ENCODE measurements at places on chromosomes 6 and 20. TPM values are rescaled to one million over a fixed set of nuclear protein-coding genes. Genes with fewer than 3 reads are reported as not detected.
A peak's percentile ranks its signal among the peaks of the same experiment; 100 is the strongest.

Gene TRIM40
- total RNA-seq: not detected

DNA sequence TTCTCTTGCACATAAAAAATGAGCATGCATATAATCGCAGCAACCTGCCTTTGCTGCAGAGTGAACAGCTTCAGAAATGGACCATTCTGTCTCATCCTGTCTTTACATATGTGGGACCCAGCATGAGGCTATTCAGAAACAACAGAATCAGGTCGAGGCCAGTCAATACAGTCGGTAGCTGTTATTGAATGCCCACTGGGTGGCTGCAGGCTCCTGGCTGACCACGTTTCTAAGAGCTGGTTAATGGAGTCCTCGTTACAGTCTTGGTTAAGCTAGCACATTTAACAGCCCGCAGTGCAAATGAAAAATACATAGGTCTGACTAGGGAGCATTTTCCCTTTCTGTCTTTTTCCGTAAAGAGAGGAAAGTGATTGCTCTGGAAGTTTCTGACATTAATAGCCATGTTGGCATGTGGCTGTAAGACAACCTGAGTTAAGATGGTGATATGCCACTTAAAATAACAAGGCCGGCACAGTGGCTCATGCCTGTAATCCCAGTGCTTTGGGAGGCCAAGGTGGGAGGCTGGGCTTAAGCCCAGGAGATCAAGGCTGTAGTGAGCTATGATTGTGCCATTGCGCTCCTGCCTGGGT, 75.0 kb downstream of the SHLD1 start:
- no peak for DNase-seq

Gene C6orf141
- total RNA-seq: not detected

Gene SLC17A3
- 29.5 TPM for total RNA-seq

GRCh38 chr6:24788031-24788665, 10.6 kb downstream of the ARMH2 start:
- DNase-seq: no peak

DNA sequence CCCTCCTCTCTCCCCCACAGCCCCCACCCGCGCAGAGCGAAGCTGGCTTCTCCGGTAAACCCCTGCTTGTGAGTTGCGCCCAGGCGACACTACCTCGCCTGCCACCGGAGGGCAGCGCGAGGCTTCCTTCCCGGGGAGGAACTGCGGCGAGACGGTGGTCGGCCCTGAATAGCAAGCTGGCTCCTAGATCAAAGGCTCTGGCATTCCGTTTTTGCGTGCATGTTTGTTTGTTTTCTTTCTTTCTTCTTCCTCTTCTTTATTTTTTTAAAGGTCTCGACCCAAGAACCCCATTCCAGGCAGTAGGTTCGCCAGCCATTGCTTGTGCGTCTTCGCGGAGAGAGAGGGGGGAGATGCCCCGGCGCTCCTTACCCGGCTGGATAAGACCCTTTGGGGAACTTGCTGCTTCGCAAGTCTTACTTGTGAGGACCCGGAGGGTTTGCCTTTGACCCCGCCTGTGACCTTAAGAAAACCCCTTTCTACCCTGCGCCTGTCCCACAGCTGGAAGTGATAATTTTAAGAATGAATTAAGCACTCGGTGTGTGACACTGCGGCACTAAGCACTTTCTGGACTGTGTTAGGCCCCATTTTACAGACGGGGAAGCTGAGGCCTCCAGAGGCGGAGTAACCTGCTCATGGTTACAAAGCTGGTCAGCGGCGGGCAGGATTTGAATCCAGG, 92.7 kb upstream of the SIRPA start:
- peak; percentile 42 for DNase-seq

GRCh38 chr20:18613553-18613952, 25.7 kb downstream of the DTD1 start:
- DNase-seq: peak; percentile 52

DNA sequence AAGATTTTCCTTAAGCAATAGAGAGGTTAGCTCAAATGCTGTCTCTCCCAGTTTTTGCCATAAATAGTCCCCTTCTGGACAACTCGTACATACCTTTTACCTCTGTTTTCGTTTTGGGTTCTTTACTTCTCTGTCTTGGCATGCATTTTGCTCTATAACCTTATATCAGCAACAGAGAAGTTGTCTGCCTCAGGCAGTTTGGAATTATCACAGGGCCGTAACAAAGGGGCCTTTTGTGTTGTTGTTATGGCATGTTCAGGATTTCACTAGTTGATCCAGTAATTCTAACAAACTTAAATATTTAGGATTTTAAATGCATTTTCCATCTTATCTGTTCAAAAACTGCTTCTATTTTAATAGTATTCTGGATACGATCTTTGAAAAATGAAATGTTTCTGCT, 259.8 kb downstream of the CD109 start:
- DNase-seq: no peak

DNA sequence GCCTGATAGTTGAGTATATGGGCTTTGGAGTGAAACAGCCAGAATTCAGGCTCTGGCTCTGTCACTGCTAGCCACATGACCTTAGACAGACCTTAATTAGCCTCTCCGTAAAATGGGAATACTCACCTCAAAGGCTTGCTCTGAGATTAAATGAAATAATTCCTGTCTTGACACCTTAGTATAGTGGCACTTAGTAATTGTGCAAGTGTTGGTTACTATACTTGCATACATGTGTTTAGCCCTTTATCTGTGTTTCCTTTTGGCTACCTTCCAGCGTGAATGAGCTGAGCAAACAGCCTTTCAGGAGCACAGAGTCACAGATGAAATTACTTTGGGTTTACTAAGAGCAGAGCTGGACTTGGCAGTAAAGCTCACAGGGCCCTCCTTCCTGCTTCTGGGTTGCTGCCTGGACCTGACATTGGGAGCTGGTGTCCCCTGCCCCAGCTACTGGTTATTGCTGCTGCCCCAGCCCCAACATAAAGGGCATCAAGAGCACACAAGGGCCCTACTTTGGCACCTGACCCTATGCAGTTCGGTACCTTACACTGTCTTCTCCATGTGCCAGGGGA, 32.8 kb downstream of the CD164 start:
- DNase-seq: no peak

Gene MAS1L
- not detected for total RNA-seq

Gene PSORS1C1
- total RNA-seq: 1.8 TPM

DNA sequence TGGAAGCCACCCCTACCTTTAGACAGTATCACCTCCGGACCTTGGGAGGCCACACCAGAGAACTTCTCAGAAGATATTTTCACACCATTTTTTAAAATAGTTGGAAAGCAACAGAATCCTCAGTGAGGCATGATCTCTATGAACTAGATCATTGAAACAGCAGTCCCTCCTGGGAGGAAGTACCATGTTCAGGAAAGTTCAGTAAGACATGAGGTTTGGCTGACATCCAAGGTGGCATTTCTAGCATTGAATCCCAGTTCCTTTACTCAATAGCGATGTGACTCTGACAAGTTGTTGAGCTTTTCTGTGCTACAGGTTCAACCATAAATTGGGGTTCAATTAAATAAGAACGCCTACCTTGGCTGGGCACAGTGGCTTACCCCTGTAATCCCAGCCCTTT, 169.0 kb downstream of the TBC1D7 start:
- DNase-seq: no peak

GRCh38 chr6:135461208-135461607, 36.3 kb downstream of the AHI1 start:
- no peak for DNase-seq

DNA sequence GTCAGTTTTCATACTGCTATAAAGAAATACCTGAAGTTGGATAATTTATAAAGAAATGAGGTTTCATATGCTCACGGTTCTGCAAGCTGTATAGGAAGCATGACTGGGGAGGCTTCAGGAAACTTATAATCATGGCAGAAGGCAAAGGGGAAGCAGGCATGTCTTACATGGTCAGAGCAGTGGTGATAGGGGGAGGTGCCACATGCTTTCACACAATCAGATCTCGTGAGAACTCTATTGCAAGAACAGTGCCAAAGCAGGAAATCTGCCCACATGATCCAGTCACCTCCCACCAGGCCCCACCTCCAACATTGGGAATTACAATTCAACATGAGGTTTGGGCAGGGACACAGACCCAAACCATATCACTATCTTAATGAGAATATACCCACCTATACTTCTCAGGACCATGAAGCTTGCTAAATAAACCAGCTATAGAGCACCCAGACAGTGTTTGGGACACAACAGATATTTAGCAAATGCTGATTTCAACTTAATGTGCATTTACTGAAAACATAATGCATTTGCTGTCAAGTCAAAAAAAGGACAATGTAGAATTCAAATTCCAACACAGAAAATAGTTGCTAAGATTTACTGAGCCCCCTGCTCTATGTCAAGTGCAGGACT, 63.8 kb downstream of the TNFRSF21 start:
- no peak for DNase-seq

Gene RBBP9
- total RNA-seq: 34.0 TPM

Gene SLC35F1
- not detected for total RNA-seq

Gene ERVFRD-1
- total RNA-seq: not detected

DNA sequence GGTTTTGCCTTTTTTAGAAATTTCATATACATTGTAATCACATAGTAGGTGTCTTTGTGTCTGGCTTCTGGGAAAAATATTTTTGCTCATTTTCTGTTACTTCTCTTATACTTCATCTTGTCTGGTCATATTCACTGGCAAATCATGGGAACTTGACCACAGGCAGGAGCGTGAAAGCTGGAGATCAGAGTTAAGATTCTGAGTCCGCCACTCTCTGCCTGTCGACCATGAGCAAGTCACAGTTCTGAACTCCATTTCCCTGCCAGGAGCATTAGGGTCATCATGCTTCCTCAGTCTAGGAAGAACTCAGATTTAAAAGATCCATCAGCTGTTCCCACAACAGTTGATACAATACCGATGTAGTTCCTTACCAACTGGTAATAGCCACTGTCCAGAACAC, 12.4 kb upstream of the SCGN start:
- DNase-seq: no peak

All from Caki2 (cell line).